ENCODE measurements at places on chromosomes 3 and 15.

GRCh38 chr15:42136513-42136912, 19.9 kb downstream of the PLA2G4F start:
- no peak for DNase-seq

- DNase-seq = no peak
These were observed 123.6 kb upstream of the GALNT15 start for GRCh38 chr3:16050641-16051467.

DNA sequence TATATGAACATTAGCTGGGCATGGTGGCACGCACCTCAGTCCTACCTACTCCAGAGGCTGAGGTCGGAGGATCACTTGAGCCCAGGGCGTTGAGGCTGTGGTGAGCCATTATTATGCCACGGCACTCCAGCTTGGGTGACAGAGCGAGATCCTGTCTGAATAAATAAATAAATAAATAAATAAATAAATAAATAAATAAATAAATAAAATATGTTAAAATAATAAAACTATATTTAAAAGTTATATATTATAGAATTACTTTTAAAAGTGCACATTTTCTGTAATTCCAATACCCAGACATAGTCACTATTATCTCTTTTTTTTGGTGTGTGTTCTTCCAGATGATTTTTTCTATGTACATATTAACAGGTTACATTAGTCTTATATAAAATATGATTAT, 382.0 kb upstream of the ROBO2 start:
- DNase-seq = no peak

- DNase-seq = peak; percentile 5
These were observed 10.0 kb upstream of the ST8SIA2 start for GRCh38 chr15:92383519-92384324.

- DNase-seq = no peak
These were observed 35.0 kb downstream of the ST6GAL1 start for GRCh38 chr3:186965141-186965879.

GRCh38 chr15:49646891-49647290, 26.0 kb downstream of the DTWD1 start:
- no peak for DNase-seq

GRCh38 chr3:38354588-38355330, 8.2 kb downstream of the XYLB start:
- peak; percentile 88 for DNase-seq

- DNase-seq = no peak
These were observed 115.9 kb upstream of the EPHA3 start for GRCh38 chr3:88991496-88991895.

DNA sequence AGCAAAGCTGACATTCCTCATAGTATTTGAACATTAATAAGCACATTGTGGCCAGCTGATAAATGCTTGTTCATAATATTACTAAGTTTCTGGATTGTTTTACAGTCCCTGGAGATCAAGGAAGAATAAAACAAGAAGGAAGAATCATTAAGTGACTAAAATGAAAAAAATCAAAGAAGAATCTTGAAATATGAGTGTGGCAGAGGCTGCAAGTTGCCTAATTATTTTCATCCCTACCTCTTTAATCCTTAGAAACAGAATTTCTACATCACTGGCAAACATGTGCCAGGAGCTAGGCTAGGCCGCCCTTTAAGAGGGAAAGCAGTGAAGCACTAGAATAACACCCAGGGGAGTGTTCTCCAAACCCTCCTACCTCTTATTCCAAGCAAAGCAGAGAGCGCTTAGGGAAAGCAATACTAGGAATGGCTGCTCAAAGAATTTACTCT, 98.9 kb downstream of the MAGI1 start:
- DNase-seq = no peak

DNA sequence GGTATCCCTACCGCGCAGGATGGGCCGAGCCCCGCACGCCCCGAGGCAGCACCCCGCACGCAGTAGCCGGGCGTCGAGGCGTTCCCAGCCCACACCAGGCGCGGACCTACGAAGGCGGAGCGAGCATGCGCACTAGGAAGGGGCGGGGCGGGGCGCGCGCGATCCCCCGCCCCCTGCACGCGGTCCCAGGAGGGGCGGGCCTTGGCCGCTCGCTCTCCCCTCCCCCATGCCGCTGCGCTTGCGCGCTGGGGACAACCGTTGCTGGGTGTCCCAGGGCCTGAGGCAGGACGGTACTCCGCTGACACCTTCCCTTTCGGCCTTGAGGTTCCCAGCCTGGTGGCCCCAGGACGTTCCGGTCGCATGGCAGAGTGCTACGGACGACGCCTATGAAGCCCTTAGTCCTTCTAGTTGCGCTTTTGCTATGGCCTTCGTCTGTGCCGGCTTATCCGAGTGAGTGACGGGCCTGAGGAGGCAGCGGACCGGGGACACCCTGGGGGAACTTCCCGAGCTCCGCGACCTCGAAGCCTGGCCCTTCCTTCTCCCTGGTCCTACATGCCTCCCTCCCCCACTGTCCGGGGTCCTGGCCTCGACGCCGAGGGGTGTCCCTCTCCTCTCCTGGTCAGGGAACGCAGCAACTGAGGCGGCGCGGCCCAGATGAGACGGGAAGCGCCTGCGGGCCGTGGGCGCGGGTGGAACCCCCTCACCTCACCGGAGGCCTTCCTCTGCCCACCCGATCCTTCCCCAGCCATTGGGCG, at the start of gene SPESP1:
Gene SPESP1 (plus strand): TSS at position 258 of the 755 bp plus-strand sequence. CDS start 129 bp downstream, at position 387.
- DNase-seq = peak; percentile 13

DNA sequence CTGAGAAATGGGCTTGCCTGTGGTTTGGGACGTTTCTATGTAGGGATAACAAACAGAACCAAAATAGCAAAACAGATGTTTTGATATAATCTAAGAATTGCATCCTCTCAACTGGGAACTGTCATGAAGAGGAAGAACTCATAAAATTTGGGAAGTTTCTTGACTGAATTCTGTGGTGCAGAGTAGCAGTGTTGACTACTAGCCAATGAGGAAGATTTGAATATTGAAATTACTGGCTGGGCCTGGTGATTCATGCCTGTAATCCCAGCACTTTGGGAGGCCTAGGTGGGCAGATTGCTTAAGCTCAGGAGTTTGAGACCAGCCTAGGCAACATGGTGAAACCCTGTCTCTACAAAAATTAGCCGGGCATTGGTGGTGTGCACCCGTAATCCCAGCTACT, 42.2 kb downstream of the ZNF609 start:
- DNase-seq = no peak

GRCh38 chr3:35745802-35746484, 106.6 kb downstream of the ARPP21 start:
- no peak for DNase-seq

DNA sequence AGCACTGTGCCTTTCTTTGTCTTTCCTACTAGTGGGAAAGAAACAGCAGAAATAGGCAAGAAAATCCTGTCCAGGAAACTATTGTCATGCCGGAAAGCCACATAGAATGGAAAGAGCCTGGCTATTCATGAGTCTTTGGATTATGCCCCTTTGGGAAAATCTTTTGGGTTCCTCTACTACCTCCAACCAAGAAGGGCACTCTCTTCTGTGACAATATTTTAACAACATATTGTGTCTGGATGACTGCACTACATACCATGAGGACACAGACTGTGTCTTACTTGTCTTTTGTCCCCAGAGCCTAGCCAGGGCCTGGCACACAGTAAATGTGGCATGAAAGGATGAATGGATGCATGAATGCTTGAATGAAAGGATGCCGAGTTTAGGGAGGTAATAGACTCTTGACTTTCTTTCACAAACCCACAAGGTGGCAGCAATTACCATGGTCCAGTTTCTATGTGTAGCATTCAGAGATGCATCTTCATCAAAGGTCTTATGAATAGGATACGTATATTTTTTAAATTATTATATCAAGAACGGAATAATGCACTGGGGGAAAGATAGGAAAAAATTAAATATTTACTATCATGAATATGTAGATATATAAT, 30.3 kb downstream of the ARL14 start:
- peak; percentile 87 for DNase-seq

GRCh38 chr15:90495067-90495466, 34.7 kb upstream of the CRTC3 start:
- no peak for DNase-seq

GRCh38 chr15:28878209-28878608, 7.6 kb upstream of the APBA2 start:
- no peak for DNase-seq

- no peak for DNase-seq
These were observed 335.3 kb upstream of the ARHGEF26 start for GRCh38 chr3:153785901-153786300.

DNA sequence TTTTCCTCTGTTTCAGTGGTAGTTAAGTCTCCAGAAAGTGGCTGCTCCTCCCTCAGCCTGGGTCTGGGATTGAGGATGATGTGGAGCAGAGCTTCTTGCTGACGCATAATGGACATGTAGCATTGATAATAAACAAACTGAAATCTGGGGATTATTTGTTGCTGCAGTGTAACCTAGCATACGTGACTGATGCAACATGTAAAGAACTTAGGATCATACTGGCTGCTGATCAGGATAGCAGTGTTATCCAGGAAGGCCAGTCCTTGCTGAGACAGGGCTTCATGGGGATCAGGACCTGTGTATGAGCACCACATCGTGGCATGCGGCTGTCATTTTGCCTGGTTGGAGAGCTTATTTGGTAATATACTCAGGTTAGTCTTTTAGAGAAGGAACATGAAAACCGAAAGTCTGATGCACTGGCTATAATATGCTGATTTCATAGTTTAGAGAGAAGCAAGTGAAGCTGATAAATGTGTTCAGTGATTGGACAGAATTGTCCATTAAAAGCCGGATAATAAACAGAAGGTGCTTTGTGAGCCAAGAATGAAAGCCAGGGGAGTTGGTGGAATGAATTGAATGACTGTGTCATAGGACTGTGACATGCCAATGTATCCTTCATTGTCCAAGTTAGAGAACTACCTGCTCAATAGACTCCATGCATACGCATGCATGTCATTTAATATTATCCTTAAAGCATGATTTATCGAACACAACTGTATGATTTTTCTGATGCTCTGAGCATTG, 4.1 kb downstream of the MINAR1 start:
- DNase-seq = no peak

- DNase-seq = no peak
These were observed 287.3 kb downstream of the XXYLT1 start for GRCh38 chr3:194983620-194984019.

- DNase-seq = no peak
These were observed 44.9 kb downstream of the KLF15 start for GRCh38 chr3:126312341-126312740.

GRCh38 chr3:196207833-196208607, 3.2 kb downstream of the ZDHHC19 start:
- no peak for DNase-seq

DNA sequence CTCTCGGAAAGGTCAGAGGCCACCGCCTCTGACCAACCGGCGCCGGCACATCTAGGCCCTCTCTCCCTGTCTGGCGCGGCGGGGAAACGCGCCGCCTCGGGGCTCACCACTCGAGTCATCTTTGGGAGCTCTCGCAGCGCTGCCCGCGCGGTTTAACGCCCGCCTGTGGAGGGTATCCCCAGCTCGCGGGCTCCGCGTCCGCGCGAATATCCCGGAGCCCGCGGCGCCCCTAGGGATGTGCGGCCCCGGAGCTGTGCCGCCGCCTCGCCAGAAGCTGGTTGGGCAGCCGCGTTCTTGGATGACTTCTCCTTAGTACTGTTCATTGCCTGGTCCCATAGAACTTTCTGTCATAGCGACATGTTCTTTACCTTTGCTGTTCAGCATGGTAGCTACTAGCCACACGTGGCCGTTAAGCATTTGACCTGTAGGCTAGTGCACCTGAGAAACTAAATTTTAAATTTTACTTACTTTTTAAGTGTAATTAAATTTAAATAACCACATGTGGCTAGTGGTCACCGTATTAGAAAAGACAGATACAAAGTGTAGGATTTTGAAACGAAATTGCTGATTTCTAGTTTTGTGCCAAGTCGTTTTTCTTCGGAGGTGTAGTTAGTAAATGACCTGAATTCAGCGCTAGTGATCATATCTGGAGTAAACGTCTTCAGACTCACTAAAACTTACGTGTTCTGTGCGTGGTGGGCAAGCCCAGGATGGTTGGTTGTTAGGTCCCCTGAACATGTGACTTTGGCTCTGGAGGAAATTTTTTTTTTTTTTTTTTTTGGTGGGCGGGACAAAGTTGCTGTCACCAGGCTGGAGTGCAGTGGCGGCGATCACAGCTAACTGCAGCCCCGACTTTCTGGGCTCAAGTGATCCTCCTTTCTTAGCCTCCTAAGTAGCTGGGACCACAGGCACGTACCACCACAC, 835 bp downstream of the ARIH2 start:
- DNase-seq = peak; percentile 53

- no peak for DNase-seq
These were observed 94.7 kb downstream of the TBL1XR1 start for GRCh38 chr3:177102553-177102952.

GRCh38 chr3:43233062-43233461, 53.3 kb upstream of the SNRK start:
- peak; percentile 63 for DNase-seq

GRCh38 chr3:112477891-112478290, 21.4 kb downstream of the BTLA start:
- DNase-seq = no peak

DNA sequence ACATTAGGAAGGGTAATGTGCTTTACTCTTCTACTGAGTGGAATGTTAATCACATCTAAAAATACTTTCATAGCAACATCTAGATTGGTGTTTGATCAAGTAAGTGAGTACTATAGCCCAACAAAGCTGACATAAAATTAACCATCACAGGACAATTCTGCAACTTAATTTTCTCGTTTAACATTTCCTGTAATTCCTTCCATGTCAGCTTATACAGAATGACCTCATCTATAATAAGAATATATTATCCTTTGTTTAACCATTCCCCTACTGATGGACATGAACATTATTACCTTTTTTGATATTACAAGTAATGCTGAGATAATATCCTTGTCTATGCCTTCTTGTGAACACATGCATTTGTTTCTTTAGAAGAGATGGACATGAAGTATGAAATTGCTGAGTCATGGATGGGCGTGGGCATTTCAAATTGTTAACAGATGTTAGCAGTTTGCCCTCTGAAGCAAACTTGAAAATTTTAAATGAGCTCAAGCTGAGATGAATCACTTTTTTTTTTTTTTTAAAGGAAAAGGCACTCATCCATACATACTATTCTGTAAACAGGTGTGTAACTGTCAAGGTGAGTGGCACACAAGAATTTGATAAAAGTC, 85.1 kb downstream of the OXNAD1 start:
- DNase-seq = no peak

DNA sequence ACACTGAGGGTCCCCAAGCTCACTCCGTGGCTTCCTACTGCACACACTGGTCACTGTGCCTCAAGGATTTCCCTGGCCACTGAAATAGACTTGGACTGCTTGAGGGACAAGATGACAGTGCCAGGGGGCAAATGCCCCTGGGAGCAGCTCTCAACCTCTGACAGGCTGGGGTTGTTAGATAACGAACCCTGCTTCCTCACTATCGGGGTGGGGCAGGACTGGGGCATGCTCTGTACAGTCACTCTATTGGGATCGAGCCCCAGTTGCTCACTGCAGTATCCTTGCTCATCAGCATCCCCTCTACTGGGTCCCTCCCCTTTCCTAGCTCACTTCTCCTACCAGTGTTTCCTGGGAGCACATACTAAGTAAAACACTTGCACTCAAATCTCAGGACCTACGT, 610.8 kb downstream of the NTRK3 start:
- DNase-seq = no peak

- no peak for DNase-seq
These were observed 251.7 kb downstream of the WNT5A start for GRCh38 chr3:55235416-55235815.

- no peak for DNase-seq
These were observed 31.6 kb downstream of the TMEM40 start for GRCh38 chr3:12727481-12727880.

Data from cerebellar cortex (tissue), 1 donor.